ENCODE measurements at places on chromosomes 5 and 9.

GRCh38 chr9:94586814-94587213, 6.8 kb downstream of the FBP2 start:
- no peak for DNase-seq

GRCh38 chr5:124877501-124878146, 131.2 kb upstream of the ZNF608 start:
- no peak for DNase-seq

DNA sequence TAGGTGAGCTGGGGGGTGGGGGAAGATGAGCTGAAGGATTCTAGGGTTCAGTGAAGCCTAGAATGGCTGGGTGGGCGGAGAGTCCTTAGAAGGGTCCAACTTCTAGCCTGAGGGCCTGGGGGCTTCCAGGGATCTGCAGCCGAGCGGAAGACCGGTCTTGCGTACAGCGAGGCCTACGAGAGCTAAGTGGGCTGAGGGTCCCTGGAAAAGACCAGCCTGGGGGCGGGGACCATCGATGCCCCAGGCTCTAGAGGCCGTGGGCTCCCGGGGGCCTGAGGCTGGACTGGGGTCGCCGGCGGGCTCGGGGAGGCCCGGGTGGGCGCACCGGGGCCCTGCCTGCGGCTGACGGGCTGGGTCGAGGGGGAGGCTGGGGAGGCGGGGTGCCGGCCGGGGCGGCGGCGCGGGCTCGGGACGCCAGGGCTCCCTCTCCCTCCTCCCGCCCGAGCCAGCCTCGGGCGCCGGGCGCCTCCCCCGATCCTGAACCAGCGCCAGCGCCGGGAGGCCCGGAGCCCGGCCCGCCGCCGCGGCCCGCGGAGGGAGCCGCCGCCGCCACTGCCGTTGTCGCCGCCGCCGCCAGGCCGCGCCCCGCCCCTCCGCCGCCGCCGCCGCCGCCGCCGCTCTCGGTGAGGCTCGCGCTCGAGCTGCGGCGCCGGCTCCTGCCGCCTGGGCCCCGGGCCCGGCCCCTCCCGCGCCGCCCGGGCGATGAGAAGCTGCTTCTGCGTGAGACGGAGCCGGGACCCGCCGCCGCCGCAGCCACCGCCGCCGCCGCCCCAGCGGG, at the start of gene MVB12B:
Gene MVB12B, plus strand, starts transcription at position 602 of the 778 bp plus-strand sequence. Its CDS starts 101 bp downstream, at position 703.
- peak; percentile 33 for DNase-seq

DNA sequence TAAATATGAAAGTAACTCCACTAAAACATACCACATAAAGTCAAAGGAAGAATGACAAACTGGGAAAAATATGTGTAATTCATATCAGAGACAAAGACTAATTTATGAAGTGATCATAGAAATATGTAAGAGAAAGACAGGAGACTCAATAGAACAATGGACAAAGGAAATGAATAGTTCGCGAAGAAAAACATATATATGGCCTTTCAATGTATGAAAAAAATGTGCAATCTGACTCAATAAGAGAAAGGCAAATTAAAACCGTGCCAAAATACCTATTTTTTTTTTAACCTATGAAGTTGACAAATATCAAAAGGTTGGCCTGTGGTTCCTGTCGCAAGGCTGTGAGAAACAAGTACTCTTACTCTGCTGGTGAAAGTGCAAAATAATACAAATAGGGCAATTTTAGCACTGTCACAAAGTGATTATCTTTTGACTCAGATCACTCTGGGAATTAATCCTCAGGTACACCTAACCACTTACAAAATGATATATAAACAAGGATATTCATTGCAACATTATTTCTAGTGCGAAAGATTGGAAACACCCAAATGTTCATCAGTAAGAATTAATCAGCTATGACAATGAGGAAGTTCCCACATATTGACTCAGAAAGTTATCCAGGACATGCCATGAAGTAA, 3.7 kb downstream of the C9 start:
- no peak for DNase-seq

DNA sequence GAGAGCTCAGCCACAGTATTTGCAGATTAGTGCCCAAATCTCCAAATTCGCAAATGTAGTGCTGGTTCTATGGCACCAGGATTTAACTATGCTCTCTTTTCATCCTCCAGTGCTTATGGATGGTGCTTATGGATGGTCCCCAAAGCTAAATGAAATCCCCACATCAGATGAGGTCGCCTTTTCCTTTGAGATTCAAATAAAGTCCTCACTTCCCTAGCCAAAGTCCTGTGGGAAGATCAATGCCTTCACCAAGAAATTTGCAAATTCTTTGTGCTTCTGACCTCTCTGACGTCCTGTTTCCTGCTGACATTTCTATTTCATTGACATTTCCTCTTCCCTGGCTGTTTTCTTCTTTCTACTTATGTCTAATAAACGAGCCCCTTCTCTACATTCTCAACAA, 1077.0 kb upstream of the C9orf72 start:
- no peak for DNase-seq
